ENCODE measurements at places on chromosomes 3 and 15.

DNA sequence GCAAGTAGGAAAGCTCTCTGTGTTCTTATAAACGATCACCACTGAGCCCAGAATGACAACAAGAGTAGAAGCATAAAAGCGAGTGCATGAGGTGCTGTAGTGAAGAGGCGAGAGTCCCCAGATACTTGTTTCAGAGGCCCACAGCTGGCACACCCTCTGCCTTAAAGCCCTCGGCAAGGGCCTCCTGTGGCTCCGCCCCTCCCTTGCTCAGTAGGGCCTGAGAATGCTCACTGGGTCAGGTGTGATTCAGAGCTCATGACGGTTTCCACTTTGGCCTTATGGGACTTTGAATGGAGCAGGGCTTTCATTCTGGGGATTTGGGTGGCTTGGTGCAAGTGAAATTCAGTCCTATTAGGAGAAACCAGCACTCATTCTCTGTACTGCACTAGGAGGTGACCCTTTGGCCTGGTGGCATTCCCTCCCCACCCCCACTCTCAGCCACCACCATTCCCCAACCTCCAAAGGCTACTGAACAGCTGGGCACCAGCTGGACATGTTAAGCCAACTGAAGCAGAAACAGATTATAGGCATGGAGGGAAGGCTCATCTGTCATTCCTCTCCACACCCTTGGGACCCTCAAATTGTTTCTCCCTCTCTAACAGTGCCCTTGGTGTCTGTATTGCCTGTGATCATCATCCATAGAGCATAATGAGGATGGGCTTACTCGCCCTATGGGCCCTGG lies 109.6 kb upstream of the CTDSPL start:
- DNase-seq, result no peak

- no peak for DNase-seq
Measured at GRCh38 chr3:126274735-126275619, 82.2 kb downstream of the KLF15 start.

- no peak for DNase-seq
Measured at GRCh38 chr3:11641316-11641682, 2.4 kb downstream of the VGLL4 start.

- no peak for DNase-seq
Measured at GRCh38 chr3:127164615-127165014, 28.3 kb upstream of the PRR23E start.

DNA sequence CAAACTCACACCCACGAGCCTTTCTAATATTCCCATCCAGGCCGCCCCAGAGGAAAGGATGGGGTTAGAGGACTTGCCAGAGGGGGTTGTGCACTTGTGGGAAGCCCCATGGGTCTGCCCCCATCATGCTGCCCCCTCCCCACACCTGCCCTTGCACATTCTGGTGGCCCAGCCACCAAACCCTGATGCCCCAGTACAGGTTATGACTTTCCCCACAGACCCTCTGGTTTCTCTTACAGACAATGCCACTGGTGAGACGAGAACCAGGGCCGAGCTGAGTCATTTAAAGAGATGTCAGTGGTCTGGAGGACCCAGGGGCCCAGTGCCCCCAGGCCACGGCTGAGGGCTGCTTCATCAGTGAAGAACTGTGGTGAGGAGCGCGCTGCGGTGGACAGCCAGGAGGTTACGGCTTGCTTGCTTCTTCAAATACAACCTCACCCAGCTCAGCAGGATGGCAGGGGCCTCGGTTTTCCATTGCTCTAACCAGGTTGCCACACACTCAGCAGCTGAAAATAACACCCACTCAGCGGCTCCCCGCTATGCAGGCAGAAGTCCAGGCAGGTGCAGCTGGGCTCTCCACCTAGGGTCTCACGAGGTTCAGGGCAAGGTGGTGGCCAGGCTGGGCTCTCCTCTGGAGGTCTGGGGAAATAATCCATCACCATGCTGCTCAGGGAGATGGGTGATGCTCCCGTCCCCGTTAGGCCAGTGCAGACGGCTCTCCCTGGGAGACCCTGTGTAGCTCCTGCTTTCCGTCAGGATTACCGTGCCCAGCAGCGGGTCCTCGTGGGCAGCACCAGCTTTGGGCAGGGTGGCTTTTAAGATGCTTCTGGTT lies 13.8 kb upstream of the SNRPA1 start:
- DNase-seq, result no peak

DNA sequence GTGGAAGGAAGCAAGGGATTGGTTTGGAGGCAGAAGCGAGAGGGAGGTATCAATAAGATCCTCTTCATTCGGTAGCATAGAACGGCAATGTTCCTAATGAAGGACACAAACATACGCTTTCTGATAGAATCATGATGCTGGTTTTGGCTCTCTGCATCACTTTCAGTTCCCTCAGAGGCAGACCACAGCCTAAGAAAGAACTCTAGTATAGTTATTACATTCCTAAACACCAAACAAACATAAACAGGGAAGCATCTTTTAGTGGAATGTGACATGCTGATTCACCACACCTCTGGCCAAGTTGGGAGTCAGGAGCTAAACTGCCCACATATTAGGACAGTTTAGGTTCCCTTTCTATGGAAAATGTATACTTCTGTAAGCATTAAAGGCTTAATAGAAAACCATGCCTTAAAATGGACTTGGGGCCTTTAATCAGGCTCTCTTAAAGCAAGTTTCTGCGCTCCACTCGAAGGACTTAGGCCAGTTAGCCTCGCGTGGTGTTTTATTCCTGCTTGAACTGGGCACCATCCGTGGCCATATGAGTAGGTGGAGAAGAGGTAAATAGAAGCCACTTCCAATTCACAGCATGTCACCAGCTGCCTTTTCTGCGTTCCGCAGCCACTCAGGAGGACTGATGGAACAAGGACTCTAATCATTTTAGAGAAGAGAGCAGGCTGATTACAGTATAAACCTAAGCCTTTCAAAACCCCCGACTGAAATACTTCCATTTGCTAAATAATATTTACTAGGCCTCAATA lies 53.7 kb downstream of the CD47 start:
- DNase-seq, result no peak

DNA sequence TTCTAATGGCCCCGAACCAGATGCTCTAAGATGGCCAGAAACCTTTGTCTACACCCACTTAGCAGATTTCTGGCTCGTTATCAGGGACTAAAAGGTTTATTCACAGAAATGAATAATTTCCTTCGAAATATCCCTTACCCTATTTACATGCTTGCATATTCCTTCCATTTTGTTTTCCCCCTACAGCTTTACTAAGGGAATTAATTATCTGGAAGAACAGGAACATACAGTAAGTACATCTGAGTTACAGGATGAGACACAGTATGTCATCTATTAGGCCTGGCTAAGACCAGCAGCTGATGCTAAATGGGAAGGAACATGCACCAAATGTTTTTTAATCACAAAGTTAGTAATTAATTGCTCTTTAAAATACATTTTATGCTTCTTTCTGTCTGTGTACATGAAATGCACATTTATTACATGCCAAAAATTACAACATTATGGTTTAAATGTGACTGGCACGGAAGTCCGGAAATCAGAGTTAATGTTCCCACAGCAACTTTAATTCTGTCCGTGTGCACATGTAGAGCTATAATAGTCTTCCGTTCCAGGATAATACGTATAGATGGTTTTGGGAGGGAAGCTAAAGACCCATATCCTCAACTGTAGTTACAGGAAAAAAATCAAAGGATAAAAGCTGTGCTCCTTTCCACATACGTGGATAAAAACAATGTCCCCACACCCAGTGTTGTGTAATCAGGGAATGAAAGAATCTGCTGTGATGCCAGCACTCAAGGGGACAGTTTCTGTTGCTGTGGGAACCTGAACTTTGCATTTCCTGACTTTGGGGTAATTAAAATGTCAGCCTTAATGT lies 82.0 kb downstream of the TIGIT start:
- no peak for DNase-seq

GRCh38 chr3:153658136-153658535 lies 463.1 kb upstream of the ARHGEF26 start:
- DNase-seq, result no peak

GRCh38 chr3:70298385-70298784 lies 14.1 kb downstream of the MDFIC2 start:
- DNase-seq, result no peak

Measured in activated effector memory CD4-positive, alpha-beta T cell treated with Interleukin-2 at 50 U/mL for 16 hours (primary cell).